Fibroblast of skin of abdomen (primary cell): ENCODE measurements at places on chromosomes 7 and 10.
A peak's percentile ranks its signal among the peaks of the same experiment; 100 is the strongest.

DNA sequence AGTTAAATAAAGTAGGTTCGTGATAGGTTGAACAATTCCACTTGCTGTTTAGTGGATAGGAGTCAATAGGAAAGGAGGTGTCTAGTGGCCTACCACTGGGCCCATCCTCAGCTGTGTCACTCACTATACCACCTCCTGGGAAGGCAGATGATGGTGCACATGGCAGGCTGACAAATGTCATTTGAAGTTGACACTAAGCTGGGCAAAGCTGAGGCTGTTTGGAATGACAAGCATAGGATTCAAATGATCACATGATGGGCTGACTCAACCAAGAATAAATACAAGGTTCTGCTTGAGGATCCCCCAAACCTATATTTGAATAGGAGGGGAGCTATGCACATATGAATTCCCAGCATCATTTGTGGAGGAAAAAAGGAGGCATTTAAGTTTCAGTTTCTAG is 489.8 kb downstream of the RPS24 start:
- no peak for DNase-seq

DNA sequence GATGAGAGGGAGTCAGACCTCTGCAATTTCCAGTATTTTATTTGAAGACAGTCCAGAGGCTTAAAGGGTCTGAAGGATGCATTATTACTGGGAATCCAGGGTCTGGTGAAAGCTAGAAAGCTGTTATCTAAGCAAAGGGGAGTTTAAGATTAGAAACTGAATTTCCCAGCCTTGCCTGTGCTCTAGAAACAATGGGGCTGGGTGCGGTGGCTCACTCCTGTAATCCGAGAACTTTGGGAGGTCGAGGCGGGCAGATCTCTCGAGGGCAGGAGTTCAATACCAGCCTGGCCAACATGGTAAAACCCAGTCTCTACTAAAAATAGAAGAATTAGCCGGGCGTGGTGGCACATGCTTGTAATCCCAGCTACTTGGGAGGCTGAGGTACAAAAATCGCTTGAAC is 71.5 kb upstream of the ANLN start:
- DNase-seq: no peak

- peak; percentile 54 for DNase-seq
Measured at GRCh38 chr7:33849004-33849403, 56.3 kb upstream of the BMPER start.

DNA sequence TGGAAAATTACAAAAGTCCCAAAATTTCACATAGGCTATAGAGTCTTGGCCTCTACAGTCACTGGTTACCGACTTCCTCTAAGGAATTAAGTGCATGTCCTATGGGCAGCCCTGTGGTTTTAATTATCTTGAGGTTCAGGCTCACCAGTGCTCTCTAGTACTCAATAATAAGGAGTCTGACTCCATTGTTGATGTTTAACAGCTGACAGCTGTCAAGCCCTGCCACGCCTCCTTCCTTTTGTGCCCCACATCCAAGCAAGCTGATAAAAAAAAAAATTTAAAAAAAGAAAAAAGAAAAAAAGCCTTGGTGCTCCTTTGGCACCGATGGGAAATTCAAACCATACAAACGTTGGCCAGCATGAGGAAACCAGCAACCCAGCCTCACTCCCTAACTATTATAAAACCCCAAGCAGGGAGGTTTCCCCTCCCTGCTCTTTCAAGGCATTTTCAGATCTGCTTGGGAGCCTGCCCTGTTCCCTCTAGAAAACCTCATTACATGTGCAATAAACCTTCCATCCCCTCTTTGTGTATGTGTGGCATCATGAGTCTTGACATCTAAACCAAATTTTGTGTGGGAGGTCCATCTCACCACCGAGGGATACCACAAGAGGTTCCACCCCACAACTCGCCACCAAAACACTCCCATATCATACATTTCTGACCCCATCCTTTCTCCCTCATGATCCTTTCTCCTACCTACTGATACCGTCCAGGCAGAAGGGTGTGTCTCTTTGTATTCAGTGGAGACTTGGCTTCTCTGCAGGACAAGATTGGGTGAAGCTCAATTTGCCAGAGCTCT is 70.9 kb upstream of the CCDC71L start:
- DNase-seq: peak; percentile 57

DNA sequence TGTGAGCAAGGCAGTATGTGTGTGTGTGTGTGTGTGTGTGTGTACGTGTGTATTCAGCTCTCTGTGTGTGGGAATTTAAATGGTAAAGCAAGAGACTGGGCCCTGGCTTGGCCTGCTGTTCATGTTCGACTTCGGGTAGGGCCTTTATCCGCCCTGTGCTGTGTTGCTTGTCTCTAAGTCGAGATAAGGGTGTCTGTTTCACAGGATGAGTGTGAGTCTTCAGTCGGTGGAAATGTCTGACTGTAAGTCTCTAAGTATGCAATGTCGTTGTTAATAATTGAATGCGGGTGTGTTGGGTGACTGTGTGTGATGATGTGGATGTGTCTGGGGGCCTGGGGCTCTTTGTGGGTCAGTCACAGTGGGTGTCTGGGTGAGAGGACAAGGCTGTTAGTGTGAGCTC is 34.8 kb downstream of the HIF1AN start:
- DNase-seq: no peak

DNA sequence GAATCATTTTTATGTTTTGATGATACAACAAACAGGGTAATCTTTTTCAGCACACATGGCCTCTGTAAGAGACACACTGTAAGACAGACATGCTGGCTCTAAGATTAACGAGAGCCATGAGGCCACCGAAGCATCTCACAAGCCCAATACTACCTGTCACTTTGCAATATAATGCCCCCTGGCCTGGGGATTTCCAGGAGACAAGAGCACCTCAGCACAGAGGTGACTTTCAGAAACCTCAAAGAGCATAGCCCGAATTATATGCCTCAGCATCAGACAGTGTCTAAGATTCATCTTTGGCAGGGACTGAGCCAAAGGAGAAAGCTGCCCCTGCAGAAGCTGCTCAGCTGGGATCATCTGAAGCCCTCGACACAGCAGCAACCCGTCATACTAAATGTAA is 44.2 kb upstream of the TMEM213 start:
- no peak for DNase-seq

GRCh38 chr7:24715661-24716479 is 41.4 kb downstream of the GSDME start:
- DNase-seq: peak; percentile 50

GRCh38 chr10:100229819-100230422 is 525 bp upstream of the CHUK start:
- DNase-seq: no peak

DNA sequence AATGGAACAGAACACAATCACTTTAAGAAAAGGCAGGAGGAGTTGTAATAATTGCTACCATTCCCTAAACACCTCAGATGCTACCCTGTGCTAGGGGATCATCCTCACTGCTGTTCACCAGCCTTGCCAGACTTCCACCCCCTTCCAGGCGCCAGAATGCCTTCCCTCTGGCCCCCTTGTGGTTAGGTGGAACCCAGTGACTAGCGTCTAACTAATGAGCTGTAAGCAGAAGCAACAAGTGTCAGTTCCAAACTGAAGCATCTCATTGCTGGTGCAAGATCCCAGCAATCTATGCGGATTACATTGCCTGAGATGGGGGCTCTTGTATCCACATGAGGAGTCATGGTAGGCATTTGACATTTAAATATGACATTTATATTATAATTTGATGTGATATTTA is 86.6 kb downstream of the FRMD4A start:
- DNase-seq: no peak

GRCh38 chr10:80474597-80474910 is 20.4 kb downstream of the TSPAN14 start:
- DNase-seq: no peak

- no peak for DNase-seq
Measured at GRCh38 chr7:82945480-82945879, 217.2 kb downstream of the PCLO start.

DNA sequence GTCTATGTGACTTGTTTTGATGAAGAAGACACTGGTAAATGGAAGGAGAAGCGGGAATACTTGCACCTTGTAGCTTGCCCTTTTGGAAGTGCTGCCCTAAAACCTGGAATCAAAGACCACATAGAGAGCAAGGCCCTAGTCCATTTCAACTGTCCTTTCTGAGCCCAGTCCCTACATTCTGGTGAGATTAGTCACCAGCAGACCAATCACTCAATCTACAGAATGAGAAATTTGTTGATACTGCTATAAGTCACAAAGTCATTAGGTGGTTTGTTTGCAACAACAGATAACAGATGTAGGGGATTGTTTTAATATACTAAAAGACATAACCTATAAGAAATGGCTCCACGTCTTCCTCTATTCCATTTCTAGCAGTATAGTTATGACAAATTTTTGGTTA is 33.6 kb downstream of the WASL start:
- DNase-seq: peak; percentile 10

GRCh38 chr10:94383530-94383929 is 18.8 kb upstream of the TBC1D12 start:
- peak; percentile 7 for DNase-seq

GRCh38 chr10:33412241-33412640 is 77.8 kb upstream of the NRP1 start:
- DNase-seq: no peak

- DNase-seq: peak; percentile 69
Measured at GRCh38 chr10:94088926-94089381, 95.2 kb downstream of the PLCE1 start.

GRCh38 chr10:124674768-124675222 is 69.4 kb downstream of the FAM53B start:
- DNase-seq: no peak

GRCh38 chr10:70528741-70529362 is 50.3 kb downstream of the PALD1 start:
- DNase-seq: peak; percentile 53

- no peak for DNase-seq
Measured at GRCh38 chr10:79933961-79934360, 14.9 kb downstream of the SFTPD start.

DNA sequence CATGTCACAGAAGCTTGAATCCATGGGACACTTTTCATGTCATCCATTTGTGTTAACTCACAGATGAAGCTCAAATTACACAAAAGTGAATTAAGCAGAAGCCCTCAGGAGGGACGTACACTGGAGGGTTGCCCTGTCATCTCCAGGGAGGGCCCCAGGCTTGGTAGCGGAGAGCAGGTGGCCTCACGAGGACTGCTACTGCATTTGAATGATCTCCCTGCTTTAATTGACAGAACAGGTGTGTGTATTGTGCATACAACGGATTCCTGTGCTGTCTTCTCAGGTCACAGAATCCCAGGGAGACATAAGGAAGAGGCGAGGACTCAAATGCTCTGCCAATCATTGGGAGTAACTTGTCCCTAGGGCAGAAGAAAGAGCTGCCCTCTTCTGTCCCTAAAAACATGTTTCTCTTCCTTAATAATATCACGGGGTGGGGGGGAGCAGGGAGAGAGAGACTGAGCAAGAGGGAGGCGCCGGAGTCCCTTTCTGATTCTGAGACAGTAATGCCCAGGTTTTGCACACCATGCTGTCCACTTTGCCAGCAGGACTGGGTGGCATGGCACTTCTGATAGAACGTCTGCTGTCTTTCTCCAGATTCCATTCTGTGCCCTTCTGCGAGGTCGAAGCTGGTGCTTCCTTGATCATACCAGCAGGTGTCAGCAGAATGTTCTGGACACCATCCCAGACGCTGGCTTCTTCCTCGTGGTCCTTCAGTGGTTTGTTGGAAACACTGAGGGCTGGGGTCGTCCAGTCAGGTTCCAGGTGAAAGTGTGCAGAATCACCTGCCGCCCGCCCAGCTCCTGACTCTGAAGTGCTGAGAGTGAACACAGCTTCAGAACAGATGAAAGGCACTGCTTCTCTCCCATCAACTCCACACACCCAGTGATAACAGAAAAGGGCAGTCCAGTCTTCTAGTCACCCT is 26.2 kb upstream of the RASGEF1A start:
- DNase-seq: peak; percentile 28

DNA sequence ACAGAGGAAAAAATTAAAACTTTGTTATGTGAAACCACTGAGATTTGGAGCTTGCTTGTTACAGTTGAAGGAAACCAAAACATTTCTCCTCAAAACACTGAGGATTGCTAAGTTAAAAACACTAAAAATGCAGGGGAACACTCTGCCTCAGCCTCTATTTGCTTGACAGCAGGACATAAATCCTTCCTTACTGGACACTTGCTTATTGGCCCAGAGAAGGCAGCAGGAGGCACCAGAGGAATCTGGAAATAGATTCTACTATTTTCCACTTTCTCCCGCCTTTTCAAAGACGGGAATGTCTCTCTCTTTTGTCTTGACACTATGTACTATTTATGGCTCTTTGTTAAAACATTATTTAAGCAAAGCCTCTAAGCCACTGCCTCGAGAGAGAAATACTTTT is 67.9 kb downstream of the MTURN start:
- DNase-seq: no peak

- DNase-seq: no peak
Measured at GRCh38 chr7:142349670-142350405, 92.0 kb upstream of the PRSS58 start.

- peak; percentile 51 for DNase-seq
Measured at GRCh38 chr10:109988212-109988596, 19.6 kb upstream of the ADD3 start.

- DNase-seq: peak; percentile 42
Measured at GRCh38 chr10:19702215-19702614, 114.0 kb upstream of the PLXDC2 start.

DNA sequence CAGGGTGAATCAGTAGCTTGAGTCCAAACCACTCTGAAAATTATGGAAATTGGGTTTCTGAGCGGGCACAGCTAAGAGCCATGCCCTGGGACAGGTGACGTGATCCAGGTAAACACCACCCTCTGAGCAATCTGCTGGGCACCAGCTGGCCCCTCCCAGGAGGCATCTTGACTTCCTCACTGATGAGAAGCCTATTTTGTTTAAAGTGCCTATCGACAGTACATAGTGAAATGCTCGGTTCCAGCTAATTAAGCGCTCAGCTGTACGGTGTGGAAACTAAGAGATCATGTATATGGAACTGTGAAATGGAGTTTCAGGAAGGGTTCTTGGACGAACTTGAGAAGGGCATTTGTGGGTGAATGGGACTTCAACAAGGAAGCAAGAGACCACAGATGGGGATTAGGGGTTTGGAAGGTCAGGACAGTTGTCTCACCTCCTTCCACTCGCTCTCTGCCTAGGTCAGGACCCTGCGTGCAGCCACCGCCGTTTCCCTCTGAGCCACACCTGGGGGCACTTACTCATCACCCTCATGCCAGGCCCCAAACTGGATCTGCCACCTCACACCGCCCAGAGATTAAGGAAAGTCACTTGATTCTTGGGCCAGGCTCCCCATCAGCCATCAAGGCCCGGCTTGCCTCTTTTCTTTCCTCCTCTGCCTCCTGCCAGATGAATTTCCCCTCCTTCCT is 3.2 kb downstream of the ITPRIP start:
- DNase-seq: no peak

DNA sequence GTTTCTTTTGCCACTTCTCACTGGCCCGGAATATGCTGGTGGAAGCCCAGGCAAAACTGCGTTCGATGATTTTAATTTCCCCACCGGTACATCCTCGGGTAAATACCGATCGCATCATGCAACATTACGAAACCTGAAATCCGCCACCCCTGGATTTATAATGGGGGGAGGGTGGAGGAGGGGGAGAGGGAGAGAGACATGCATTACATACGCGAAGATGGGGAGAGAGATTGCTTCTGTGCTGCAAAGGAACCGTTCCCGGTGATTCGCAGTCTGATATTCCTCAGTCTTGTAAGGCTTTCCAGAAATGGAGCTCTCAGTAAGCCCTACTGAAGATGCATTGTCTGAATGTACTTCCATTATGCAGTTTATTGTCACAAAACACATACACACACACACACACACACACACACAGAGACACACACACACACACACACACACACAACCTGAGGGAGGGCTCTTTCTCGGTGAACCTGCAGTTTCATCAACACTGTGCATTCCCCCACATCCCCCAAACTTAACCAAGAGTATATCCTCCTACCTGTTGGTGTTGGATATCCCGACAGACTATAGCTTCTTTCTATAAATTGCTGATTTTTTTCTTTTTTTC is 741 bp downstream of the GPR85 start:
- DNase-seq: peak; percentile 21
